Stimulated activated CD4-positive, alpha-beta T cell treated with anti-CD3 and anti-CD28 coated beads, Interleukin-4, amount 100 ng/mL, for 1 hour (primary cell): ENCODE measurements at places on chromosomes 11 and 22.
A peak's percentile ranks its signal among the peaks of the same experiment; 100 is the strongest.

DNA sequence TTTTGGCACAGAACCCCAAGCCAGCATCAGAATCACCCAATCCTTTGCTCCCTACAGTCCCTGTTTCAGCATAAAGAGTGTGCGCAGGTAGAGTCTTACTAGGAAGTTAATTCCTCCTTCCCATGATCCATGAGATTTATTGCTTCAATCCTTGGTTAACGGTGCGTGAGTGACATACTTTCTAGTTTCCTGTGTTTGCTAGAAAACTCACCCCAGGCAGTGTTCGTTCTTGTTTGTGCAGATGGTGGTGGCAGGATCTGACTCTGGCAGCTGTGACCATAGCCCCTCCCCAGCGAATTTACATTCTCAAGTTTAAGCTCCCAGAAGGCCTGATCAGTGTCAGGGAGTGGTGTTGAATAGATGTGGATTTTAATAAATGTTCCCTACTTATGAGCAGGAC lies 106.7 kb upstream of the CCT8L2 start:
- DNase-seq, result no peak

- no peak for DNase-seq
These were observed 26.3 kb downstream of the NLRP14 start for GRCh38 chr11:7046474-7047175.

DNA sequence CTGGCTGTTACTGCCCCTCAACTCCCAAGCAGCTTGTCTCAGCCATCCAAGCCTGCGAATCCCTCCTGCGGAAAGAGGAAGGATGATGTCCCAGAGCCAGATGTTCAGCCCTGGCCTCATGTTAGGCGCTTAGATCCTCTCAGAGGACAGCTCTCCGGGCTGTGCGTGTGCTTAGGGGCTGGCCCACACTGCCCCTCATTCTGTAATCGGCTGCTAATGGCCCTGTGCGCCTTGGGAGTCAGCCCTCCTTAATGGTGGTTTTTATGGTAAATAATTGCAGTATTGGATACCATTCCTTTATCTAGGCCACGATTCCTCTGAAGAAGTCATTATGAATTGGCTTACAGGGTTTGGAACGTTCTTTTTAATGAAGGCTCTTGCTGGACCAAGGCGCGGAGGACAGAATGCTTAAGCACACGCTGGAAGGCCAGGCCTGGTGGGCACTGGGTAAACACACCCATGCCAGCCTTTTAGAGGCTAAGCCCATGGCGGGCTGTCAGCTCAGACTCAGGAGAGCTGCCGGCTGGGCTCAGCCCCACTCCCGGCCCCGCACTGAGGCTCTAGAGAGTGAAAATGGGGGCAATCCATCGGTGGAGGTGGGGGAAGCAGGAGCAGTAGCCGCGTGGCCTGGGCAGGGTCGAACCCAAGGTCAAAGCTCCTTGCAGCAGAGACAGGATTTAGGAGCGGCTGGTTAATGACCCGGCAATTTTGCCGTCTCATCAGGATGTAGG lies 1157.5 kb downstream of the BRD1 start:
- no peak for DNase-seq

DNA sequence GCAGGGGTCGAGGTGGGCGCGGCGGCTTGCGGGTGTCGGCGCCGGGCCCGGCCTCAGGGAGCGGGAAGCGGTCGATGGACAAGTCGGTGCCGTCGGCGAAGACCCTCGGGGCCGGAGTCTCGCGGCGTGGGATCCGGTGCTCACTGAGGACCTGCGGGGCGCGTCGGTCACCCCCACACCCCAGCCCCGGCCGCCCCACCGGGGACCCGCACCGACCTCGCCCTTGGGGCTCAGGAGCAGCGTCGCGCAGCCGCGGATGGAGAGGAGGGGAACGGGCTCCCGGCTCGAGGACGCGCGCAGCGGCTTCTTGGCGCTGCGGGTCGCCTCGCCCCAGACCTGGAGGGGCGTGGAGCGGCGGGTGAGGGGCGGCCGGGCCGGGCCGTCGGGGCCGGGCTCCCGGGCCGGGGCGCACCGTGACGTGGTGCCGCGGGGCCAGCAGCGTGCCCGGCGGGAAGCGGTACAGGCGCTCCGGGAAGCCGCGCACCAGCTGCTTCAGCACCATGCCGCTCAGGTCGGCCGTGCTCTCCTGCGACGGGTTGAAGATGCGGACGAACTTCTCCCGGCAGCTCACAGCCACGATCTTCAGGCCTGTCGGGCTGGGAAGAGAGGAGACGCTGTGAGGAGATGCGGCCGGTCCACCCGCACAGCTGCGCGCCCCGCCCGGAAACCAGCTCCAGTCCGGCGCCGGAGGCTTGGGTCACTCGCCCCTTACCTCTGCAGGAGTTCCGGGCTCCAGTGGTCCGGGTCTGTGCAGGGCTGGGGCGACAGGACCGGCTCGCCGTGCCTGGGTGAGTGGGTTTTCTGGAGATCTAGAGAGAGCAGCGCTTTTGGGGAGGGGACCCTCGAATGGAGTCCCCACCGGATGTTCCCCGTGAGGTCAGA lies 4.5 kb downstream of the LMNTD2 start:
- DNase-seq, result no peak

GRCh38 chr22:22195265-22196017 lies 49.1 kb upstream of the VPREB1 start:
- DNase-seq, result peak; percentile 84

- no peak for DNase-seq
These were observed 20.9 kb upstream of the SCUBE1 start for GRCh38 chr22:43364169-43364435.

GRCh38 chr11:94025690-94026394 lies 4.7 kb downstream of the HEPHL1 start:
- DNase-seq, result no peak

DNA sequence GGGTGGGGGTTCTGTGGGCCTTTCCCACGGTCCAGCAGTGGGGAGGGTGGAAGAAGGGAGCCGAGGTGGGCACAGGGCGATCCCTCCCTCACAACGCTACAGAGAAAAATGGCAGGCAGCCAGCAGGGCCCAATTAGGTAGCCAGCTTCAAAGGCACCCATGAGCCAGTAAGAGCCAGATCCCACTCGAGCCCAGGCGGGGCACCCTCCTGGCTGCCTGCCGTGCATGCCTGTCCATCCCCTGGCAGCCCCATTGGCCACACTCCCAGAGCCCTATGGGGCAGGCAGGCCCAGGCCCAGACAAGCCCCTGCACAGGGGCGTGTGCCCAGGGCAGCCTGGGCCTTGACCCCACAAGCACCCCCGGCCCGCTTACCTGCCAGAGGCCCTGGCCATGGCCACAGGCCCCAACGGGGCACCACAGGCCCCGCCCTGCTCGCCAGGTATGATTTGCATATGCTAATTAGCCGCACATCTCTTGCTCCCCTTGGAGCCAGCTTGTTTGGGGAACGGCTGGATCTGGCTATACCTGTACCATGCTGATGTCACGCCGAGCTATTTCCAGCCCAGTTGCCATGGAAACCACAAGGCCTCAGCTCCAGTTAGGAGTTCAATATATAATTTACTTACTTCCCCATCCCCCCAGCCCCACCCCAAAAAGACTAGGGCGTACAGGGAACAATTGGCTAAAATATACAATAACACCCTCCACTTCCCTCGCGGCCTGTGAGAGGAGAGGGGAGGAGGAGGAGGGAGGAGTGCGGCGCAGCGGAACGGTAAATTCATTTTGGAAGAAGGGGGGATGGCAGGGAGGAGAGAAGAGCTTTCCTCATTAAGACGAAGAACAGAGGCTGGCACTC lies 47.5 kb upstream of the TCF20 start:
- no peak for DNase-seq

DNA sequence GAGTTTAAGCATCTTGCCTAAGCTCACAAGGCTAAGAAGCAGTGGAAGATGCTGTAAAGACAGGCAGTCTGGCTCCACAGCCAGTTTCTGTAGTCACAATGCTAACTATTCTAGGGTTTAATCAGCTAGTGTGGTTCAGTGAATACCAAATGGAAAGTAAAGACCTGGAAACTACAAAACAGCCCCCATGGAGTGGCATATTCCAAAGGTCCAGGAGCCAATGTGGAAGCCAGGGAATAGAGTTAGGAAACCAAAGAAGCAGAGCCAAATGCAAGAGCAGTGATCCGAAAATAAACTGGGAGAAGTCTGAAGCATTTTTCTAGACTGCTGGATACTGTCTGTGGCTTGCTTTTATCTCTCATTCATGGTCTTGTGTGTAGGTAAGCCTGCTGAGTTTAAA lies 731.2 kb upstream of the ANO5 start:
- no peak for DNase-seq

- DNase-seq, result peak; percentile 53
These were observed 26.9 kb downstream of the POLR3H start for GRCh38 chr22:41517172-41518047.

DNA sequence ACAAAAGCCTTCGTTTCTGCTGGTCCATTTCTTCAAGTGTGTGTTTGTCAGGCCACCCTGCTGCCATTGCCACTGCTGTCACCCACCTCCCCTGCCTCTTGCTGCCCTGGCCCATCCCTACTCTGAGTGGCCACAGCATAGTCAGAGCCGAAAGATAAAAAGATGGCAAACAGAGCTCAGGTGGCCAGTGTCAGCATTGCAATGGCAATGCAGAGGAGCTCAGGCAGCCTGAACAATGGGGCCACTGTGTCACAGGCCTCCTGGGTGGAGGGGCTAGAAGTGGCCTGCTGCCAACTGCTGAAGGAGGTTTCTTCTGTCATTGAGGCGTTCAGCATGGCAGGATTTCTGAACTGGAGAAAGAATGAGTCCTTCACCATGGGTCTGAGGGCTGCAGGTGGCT lies 137.1 kb downstream of the CSNK2A3 start:
- no peak for DNase-seq

DNA sequence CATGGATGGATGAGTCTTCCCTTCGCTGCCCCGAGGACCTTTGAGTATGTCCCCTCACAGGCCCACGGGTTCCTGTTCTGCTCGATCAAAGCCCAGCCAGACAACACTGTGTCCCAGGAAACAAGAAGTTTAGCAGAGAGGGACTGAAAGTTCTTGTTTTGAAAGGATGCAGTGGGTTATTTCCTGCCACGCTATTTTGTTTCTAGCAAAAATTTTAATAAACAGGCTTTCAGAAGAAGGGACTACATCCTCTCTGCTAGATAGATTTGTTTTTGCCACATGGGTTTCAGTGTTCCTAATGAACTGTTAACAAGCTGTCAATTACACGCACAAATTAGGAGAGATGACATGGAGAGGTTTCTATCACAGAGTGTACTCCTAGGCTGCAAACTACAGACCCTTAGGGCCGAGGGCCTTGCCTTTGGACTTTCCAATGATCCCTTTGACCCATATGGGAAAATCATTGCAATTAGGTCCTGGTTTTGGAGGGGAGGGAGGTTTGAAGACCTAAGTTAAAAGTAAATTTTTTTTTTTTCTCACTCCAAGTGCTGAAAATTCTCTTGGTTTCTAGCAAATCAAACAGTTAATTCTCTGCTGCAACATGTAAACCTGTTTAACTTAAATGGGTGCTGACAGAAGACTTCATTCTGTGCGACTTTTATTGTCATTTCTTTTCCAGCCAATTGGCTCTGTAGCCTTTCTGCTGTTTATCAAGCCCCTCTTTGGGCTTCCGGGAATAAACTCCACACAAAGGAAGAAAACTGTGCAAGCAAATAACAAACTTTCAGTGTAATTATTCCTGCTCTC lies 81.4 kb downstream of the RCN1 start:
- DNase-seq, result no peak

DNA sequence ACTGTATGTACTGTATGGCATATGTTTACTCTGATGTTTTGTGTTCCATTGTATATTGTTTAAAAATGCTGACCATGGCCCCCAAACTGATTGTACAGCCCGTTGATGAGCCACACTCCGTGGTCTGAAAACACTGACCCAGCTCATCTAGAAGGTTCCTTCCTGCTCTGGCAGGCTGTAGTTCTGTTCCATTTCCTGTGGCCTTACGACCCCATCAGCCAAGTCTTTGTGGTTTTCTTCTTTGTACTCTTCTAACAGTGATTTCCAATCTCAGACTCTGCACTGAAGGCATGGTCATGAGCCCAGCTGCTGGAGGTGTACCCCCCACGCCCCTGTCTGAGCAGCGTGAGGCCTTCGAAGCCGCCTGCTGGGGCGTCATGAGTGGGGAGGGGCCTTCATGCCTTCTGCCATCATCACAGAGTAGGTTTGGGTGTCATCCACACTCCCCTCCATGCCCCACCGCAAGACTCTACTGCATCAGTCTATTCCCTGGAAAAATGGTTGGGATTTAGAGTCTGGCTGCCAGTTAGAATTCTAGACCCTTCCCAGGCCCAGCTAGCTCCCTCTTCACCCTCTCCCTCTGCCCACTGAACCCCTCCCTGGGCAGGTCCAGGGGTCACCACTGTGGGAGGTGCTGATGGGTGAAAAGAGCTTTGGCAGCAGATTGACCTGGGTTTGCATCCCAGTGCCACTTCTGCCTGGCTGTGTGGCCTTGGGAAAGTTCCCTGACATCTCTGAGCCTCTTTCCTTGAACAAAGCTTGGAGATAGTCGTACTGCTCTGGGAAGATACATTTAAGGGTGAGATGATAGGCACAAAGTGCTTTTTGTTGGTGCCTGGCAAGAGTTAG lies 11.3 kb upstream of the C11orf96 start:
- DNase-seq, result no peak

DNA sequence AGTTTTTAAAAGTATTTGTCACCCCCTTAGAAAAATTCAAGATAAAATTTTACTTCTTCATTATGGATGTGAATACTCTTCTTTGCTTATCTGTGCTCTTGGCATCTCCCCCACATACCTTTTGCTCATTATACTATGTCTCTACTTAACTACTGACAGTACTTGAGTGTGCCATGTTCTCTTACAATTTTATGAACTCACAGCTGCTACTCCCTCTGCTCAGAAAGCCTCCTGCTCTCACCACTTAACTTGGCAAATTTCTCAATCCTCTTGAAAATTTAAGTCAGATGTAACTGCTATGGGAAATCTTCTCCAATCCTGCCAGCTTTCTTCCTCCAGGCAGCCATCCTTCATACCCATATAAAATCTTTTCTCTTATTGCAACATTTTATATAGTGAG lies 163.4 kb downstream of the CNTN5 start:
- DNase-seq, result no peak

- DNase-seq, result peak; percentile 40
These were observed 2.9 kb upstream of the MTFP1 start for GRCh38 chr22:30422481-30423300.

- DNase-seq, result no peak
These were observed 155.8 kb downstream of the DSCAML1 start for GRCh38 chr11:117641008-117641915.

DNA sequence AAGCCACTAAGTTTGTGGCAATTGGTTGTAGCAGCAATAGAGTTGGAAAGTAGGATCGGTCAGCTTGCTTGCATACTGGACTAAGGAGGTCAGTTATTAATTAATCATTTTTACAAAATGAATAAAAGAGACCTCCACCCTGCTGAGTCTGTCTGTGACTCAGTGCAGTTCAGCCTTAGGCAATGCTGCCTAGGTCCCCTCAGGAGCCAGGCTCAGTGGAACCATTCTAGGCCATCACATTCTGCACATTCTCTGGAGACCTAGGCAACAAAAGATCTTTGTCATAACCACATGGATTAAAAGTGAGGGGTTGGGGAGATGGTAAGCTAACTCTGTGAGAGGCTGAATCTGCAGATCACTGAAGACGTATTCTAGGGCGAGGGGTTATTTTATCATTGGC lies 178.7 kb upstream of the CADM1 start:
- DNase-seq, result no peak
